ENCODE measurements at places on chromosomes 6 and 20.
A peak's percentile ranks its signal among the peaks of the same experiment; 100 is the strongest.

GRCh38 chr6:127403636-127404035 lies 55.6 kb downstream of the KIAA0408 start:
- no peak for DNase-seq

GRCh38 chr20:32433311-32434021 lies 75.3 kb downstream of the ASXL1 start:
- no peak for DNase-seq

GRCh38 chr6:76697585-76697984 lies 625.1 kb upstream of the IMPG1 start:
- peak; percentile 12 for DNase-seq

GRCh38 chr6:26569433-26569764 lies 27.4 kb upstream of the ABT1 start:
- no peak for DNase-seq

- DNase-seq, result no peak
Measured at GRCh38 chr6:169022079-169022478, 231.6 kb downstream of the THBS2 start.

DNA sequence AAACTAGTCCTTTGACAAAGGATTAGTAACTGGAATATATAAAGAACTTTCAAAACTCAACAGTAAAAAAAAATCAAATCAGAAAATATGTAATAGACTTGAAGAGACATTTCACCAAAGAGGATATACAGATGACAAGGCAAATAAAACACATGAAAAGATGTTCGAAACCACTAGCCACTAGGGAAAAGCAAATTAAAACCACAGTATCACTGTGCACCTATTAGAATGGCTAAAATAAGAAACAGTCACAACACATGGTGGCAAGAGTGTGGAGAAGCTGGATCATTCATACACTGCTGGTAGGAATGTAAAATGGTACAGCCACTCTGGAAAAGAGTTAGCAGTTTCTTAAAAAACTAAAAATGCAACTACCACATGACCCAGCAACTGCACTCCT lies 14.9 kb downstream of the ZBTB2 start:
- no peak for DNase-seq

DNA sequence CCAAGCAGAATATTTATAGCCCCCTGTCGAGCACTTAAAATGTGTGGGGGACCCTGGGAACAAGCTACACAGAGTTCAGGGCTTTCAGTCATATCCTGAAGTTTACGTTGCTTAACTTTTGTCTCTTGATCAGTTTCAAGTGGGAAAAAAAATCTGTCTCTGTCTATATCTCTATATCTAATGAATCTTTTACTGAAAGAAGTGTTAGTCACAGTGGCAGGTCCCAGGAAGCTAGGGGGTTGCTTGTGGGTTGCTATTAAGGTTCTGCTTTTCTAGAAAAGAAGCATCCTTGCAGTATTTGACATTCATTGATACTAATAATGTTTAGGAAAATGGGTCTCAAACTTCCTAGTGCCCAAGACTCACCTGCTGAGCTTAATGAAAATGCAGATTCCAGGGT lies 76.7 kb upstream of the CLDN20 start:
- no peak for DNase-seq

- no peak for DNase-seq
Measured at GRCh38 chr6:43709654-43710303, 22.2 kb upstream of the MRPS18A start.

GRCh38 chr6:26543953-26544352 lies 5.8 kb downstream of the HMGN4 start:
- DNase-seq, result peak; percentile 15

DNA sequence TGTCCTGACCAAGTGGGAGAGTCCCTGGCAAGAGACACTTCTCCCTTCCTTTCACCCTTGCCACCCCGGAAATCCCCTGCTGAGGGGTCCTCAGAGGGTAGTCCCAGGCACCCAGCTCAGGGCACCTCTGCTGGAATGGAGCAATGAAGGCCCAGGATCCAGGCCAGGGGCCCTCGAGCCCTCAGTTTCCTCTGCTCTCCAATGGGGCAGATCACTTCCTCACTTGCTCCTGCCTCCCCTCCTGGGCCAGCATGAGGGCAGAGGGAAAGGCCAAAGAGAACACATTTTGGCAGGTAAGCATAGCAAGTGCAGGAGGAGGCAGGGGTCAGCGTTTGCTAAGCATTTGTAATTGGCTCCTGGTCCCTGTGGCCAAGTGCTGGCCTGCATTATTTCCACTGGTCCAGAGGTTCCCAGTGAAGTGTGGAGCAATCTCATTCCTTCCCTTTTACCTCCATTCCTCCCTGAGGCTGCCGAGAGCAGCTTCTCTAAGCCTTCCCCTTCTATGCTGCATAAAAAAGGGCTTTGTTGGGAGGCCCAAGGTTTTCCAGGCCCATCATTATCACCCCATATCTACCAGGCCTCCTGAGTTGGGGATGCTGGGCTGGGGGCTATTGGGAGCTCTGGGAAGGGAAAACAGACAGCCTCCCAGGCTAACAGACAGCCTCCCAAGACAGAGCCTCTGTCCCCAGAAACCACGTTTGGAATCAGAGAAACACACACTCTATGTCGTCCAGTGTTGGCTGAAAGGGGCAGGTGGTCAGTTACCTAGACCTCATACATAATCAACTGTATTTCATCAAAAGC lies 28.8 kb upstream of the VEGFA start:
- DNase-seq, result no peak

All from astrocyte of the hippocampus (primary cell).